ENCODE measurements at places on chromosomes 16 and 17. TPM values are rescaled to one million over a fixed set of nuclear protein-coding genes. Genes with fewer than 3 reads are reported as not detected.

Gene ASB16
- not detected for total RNA-seq

DNA sequence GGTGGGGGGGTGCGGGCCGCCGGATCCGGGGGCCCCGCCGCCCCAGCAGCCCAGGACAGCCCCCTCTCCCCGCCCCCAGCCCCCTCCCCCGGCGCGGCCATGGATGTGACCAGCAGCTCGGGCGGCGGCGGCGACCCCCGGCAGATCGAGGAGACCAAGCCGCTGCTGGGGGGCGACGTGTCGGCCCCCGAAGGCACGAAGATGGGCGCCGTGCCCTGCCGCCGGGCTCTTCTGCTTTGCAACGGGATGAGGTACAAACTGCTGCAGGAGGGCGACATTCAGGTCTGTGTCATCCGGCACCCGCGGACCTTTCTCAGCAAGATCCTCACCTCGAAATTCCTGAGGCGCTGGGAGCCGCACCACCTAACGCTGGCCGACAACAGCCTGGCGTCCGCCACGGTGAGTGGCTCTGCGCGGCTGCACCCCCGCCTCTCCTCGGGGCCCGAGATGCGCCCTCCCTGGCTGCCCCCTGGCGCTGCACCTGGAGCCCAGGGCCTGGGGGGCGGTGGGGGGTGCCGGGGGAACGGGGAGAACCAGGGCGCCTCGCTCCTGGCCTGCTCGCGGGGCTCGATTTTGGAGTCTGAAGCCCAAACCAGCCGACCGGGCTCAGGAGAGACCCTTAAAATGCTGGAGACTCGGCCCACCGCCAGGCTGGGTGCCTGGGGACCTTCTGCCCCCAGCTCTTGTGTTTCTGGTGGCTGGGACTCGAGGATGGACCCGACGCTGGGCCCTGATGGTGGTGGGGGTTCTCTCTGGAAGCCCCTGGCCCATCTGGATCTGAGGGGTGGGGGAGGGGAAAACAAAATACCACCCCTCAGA, 744 bp downstream of the CMIP start:
- H3K4me3 ChIP-seq: peak overlapping the region; percentile 84
- peak overlapping the region; percentile 94 for H3K27ac ChIP-seq
- DNase-seq: peak; percentile 49

Gene NAT9
- 47.4 TPM for total RNA-seq

- H3K36me3 ChIP-seq: no peaks in the 10 kb centered on the region
- no peak overlapping the region for H3K4me3 ChIP-seq
- DNase-seq: no peak
- H3K27me3 ChIP-seq: no peaks in the 10 kb centered on the region
- H3K4me1 ChIP-seq: no peaks in the 10 kb centered on the region
- H3K27ac ChIP-seq: no peak overlapping the region
Observed at GRCh38 chr17:68656666-68657065, 55.5 kb upstream of the FAM20A start.

DNA sequence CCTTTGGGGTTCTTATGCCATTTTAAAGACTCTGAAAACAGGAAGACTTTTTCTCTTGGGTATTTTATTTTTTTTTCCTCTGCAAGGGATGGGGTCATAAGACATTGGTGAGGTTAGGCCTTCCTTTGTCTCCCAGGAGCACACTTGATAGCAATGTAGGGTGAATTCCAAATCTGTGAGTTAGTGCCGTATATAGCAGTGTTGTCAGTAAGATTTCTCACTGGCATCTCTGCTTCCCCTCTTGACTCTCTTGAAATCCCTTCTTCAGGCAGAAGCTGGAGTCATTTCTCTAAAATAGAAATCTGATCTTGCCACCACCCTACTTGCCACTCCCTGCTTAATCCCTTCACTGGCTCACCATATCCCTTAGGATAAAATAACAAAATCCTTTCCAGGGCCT, 529.7 kb downstream of the WWOX start:
- H3K36me3 ChIP-seq: no peaks in the 10 kb centered on the region
- H3K4me3 ChIP-seq: no peak overlapping the region
- H3K4me1 ChIP-seq: no peaks in the 10 kb centered on the region
- no peak overlapping the region for H3K27ac ChIP-seq
- no peaks in the 10 kb centered on the region for H3K27me3 ChIP-seq
- no peak for DNase-seq

Gene ERN2
- 0.46 TPM for total RNA-seq

- no peak overlapping the region for H3K27ac ChIP-seq
- H3K36me3 ChIP-seq: no peaks in the 10 kb centered on the region
- no peaks in the 10 kb centered on the region for H3K4me1 ChIP-seq
- H3K27me3 ChIP-seq: no peaks in the 10 kb centered on the region
Observed at GRCh38 chr17:9221147-9221921, 200.0 kb downstream of the NTN1 start.

DNA sequence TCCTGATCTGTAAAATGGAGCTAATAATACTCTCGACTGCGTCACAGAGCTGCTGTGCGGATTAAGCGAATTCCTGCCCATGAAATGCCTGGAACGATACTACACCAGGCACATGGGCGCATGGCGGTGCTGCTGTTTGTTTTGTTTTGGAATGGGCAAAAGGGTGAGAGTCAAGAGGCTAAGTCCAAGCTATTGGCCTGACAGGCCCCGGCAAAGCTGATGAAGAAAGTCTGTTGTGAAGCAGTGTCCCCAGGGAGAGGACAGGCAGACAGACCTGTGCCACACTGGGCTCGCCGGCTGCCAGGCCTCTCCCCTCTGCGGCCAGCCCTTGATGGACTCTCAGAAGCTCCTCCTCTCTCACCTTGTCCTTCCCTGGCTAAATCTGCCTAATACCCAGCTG, 31.3 kb upstream of the RASD1 start:
- H3K36me3 ChIP-seq: no peaks in the 10 kb centered on the region
- no peaks in the 10 kb centered on the region for H3K27me3 ChIP-seq
- H3K4me3 ChIP-seq: no peak overlapping the region
- peaks cover 7% of the 10 kb centered on the region for H3K4me1 ChIP-seq
- DNase-seq: no peak

Gene P2RX1
- 4.6 TPM for total RNA-seq

- peaks cover 36% of the 10 kb centered on the region for H3K36me3 ChIP-seq
- H3K4me1 ChIP-seq: no peaks in the 10 kb centered on the region
- peak; percentile 43 for DNase-seq
Observed at GRCh38 chr16:19704321-19705145, 13.5 kb downstream of the KNOP1 start.

- no peaks in the 10 kb centered on the region for H3K27me3 ChIP-seq
- H3K27ac ChIP-seq: peak overlapping the region; percentile 7
- H3K4me1 ChIP-seq: peaks cover 7% of the 10 kb centered on the region
- no peaks in the 10 kb centered on the region for H3K36me3 ChIP-seq
Observed at GRCh38 chr17:12730931-12731521, 58.3 kb upstream of the ARHGAP44 start.

Gene CLEC19A
- not detected for total RNA-seq

DNA sequence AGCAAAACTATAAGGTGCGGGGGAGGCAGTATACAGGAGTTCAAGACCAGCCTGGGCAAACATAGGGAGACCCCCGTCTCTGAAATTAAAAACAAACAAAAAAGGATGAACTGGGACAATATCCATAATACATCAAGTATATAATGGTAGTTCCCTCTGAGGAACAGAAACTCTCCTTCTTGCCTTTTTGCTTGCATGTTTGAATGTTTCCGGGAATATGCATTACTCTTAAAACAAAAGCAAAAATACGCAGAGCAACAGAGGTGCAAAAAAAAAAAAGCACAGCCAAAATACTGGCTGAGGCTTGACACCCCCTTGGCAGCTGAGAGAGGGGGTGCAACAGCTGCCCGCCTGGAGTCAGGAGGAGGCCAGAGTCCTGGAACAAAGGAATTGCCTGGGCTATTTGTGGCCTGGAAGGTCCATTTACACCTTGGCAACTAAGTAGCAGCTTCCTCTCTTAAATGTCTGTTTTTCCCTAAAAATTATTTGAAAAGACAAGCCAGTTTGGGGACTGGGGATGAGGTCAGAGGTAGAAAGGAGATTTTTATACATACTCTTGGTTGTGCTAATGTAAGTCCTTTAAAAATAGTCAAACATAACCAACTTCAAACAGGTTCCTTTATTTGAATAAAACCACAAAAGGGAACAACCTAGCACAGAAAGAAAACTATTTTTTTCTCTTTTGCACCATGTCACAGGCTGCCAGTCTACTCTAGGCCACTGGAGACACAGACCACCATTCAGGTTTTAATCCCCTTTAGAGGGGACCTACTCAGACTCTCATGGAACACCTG, 19.5 kb downstream of the USP7 start:
- DNase-seq: no peak
- H3K36me3 ChIP-seq: no peaks in the 10 kb centered on the region
- no peak overlapping the region for H3K4me3 ChIP-seq
- no peak overlapping the region for H3K27ac ChIP-seq
- no peaks in the 10 kb centered on the region for H3K27me3 ChIP-seq

GRCh38 chr16:2839650-2840450, 9.7 kb downstream of the ZG16B start:
- H3K4me3 ChIP-seq: no peak overlapping the region
- H3K27me3 ChIP-seq: no peaks in the 10 kb centered on the region
- H3K36me3 ChIP-seq: no peaks in the 10 kb centered on the region
- H3K4me1 ChIP-seq: peaks cover 17% of the 10 kb centered on the region
- H3K27ac ChIP-seq: no peak overlapping the region

Gene SMIM5
- total RNA-seq: 5.5 TPM

- no peak overlapping the region for H3K4me3 ChIP-seq
- H3K4me1 ChIP-seq: no peaks in the 10 kb centered on the region
- H3K36me3 ChIP-seq: no peaks in the 10 kb centered on the region
- DNase-seq: no peak
Observed at GRCh38 chr16:68005786-68006286, 6.6 kb upstream of the DPEP2 start.

DNA sequence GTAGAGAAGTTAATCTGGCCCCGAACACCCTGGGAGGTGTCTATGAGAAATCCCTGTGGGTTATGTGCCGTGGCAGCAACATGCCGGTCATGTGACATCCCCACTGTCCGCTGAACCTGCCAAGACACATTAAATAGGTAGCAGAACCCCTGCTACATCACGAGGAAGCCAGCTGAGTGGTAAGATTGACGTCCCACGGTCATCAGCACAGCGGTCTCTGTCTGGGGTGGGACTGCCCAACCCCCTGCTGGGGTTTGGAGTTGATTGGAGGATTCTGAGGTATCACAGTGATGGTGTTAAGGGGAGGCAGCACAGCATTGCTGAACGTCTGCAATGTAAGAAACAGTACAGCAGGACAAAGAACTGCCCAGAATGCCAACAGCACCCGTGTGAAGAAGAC, 2.0 kb downstream of the TMED6 start:
- H3K27ac ChIP-seq: no peak overlapping the region
- H3K4me1 ChIP-seq: no peaks in the 10 kb centered on the region
- DNase-seq: no peak
- no peaks in the 10 kb centered on the region for H3K36me3 ChIP-seq

GRCh38 chr16:6155271-6155670, 1057.7 kb upstream of the EEF2KMT start:
- no peak overlapping the region for H3K4me3 ChIP-seq
- no peak for DNase-seq
- H3K27ac ChIP-seq: no peak overlapping the region
- H3K36me3 ChIP-seq: no peaks in the 10 kb centered on the region

- no peak for DNase-seq
- no peaks in the 10 kb centered on the region for H3K36me3 ChIP-seq
- H3K27me3 ChIP-seq: no peaks in the 10 kb centered on the region
Observed at GRCh38 chr17:53570731-53571130, 252.0 kb upstream of the KIF2B start.

- peak; percentile 59 for DNase-seq
- H3K4me3 ChIP-seq: no peak overlapping the region
Observed at GRCh38 chr17:80008383-80008840, 27.3 kb downstream of the TBC1D16 start.

DNA sequence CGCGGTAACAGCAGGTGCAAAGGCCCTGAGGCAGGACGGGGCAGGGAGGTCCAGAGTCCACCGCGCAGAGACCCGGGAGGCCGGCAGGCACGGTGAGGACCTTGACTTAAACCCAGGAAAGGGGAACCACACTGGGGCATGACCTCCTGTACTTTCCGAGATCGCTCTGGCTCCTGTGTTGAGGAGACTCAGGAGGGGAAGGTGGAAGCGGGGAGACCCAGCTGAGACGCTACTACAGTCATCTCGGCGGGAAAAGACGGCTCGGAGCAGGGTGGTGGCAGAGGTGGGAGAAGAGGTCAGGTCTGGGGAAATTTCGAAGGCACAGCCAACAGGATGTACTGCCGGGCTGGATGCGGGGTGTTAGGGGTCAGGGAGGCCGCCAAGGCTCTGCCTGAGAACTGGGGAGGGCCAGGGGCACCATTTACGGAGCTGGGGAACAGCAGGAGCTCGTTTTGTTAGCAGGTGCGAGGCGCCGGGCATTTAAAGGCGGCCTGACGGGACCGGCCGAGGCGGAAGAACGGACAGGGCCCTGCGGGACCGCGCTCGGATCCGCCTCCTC, 22.3 kb downstream of the NPTX1 start:
- H3K4me3 ChIP-seq: peak overlapping the region; percentile 68
- H3K27ac ChIP-seq: peak overlapping the region; percentile 89
- H3K36me3 ChIP-seq: no peaks in the 10 kb centered on the region
- H3K4me1 ChIP-seq: peaks cover 5% of the 10 kb centered on the region
- H3K27me3 ChIP-seq: no peaks in the 10 kb centered on the region

DNA sequence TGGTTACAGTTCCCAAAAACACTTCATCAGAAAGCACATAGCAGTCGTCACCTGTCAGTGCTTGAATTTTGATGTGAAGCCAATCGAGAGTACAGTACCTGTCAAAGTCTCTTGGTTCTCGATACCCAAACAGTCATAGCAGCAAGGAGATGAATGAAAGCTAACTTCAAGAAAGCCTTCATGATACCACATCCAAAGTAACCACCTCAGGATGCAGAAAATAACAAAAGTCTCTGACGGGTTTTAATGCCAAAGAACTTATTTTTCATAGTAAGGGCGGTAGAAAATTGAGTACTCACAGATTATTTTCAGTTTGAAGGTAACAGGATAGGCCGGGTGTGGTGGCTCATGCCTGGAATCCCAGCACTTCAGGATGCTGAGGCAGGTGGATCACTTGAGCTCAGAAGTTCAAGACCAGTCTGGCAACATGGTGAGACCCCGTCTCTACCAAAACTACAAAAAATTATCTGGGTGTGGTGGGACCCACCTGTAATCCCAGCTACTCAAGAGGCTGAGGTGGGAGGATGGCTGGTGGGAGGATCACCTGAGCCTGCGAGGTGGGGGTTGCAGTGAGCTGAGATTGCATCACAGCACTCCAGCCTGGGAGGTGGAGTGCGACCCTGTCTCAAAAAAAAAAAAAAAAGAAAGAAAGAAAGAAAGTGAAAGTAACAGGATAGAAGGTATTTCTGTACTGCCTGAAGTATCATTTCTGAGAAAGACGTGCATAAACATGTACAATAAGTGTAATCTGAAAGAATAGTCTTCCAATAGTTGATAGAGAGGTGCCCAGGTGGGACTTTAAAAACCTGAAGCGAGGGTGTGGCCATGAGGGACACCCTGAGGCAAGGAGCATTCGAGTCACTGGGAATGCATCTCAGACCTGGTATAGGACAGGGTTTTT, 15.4 kb downstream of the MFSD11 start:
- H3K4me1 ChIP-seq: no peaks in the 10 kb centered on the region
- H3K4me3 ChIP-seq: no peak overlapping the region
- DNase-seq: no peak
- H3K27ac ChIP-seq: no peak overlapping the region

Gene PRSS33
- total RNA-seq: 0.12 TPM

DNA sequence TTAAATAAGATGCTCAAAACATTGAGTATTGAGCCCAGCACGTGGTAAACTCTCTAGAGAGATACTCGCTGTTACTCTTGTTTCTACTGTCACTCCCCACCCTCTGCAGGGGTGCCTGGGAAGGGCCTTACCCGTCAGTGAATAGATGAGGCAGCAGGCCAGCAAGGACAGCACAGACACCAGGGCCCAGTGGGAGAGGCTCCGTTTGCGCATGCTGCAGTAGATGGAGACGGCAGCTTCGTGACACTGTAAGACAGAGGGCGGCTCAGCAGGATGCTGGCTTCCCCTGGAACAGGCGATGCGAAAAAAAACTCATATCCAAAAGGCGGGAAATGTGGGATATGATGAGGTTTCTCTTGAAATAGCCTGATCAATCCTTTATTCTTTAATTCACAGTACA, 20.0 kb downstream of the SLC38A8 start:
- H3K27ac ChIP-seq: no peak overlapping the region
- H3K27me3 ChIP-seq: no peaks in the 10 kb centered on the region
